SHP77 treated with DMSO at 0.1 percent for 48 hours (cell line): ENCODE measurements at places on chromosomes 3 and 15.

GRCh38 chr3:65531499-65531898, 507.2 kb downstream of the MAGI1 start:
- no peak for DNase-seq

- DNase-seq, result no peak
Measured at GRCh38 chr3:30733209-30733608, 126.8 kb downstream of the TGFBR2 start.

DNA sequence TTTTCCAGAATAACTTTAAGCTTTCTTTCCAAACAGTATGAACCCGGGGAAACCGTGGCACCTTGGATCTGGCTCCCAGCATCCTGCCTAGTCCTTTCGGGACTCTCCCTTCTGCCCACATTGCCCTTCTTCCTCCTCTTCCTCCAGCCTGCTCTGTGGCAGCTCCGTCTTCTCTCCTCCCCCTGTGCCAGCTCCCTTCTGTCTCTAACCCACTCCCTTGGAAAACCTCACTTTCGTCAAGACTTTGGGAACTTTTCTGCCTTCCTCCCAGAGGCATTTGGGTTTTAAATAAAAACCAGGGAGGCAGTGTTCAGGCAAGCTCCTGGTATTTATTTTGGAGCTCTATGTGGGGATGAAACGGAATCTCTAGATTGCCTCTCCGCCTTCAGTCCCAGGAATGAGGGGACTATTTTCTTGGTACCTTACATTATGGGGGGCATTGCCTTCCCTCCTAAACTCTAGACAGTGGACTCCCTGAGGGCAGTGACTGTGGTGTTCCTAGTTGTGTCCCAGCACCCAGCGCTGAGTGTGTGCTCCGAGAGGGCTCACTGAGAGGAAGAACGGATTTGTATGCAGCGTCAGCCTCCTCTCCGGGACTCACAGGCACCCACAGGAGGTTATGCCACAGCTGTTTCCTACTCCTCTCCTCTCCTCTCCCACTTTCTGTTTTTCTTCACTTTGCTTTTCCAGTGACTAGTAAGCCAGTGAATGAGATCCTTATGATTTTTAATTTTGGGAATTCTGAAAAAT, 105.4 kb upstream of the MRPS22 start:
- no peak for DNase-seq

- no peak for DNase-seq
Measured at GRCh38 chr3:112128843-112129727, 4.0 kb downstream of the GCSAM start.

DNA sequence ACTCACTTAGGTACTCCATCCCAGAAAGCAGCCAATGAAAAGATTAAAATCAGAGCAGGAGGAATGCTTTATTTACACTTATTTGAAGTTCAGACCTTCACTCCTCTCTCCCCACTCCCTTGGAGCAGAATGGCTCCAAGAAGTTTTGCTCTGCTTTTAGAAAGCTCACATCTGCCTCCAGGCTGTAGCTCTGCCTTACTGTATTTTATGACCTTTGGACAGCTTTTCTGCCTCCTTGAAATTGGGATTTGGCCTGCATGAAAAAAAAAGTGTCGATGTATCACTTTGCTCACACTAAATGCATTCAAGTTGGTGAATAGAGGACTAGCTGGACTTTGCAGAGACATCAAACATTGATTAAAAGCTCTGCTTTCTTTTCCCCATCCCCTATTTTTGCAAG, 95.3 kb downstream of the SLC9A9 start:
- no peak for DNase-seq

GRCh38 chr3:186955898-186956696, 25.8 kb downstream of the ST6GAL1 start:
- no peak for DNase-seq

GRCh38 chr3:172341482-172342059, 106.7 kb downstream of the GHSR start:
- DNase-seq, result peak; percentile 3

DNA sequence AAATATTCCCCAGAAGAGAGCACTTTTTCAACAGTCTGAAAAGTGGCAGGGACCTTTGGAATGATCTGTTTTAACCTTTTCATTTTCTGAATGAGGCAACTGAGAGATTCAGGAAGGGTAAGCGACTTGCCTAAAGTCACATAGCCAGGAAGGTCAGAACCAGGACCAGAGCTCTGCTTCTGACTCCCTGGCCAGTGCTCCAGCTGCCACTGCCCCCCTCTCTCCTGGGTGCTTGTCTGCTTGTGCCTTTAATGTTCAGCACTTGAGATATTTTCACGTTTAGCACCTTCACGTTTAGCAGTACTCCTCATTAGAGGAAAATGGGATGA, 68.3 kb downstream of the SMAD3 start:
- no peak for DNase-seq

- no peak for DNase-seq
Measured at GRCh38 chr3:8095724-8096123, 405.9 kb upstream of the LMCD1 start.

GRCh38 chr15:74726774-74727164, 1.4 kb upstream of the CYP1A1 start:
- DNase-seq, result no peak

DNA sequence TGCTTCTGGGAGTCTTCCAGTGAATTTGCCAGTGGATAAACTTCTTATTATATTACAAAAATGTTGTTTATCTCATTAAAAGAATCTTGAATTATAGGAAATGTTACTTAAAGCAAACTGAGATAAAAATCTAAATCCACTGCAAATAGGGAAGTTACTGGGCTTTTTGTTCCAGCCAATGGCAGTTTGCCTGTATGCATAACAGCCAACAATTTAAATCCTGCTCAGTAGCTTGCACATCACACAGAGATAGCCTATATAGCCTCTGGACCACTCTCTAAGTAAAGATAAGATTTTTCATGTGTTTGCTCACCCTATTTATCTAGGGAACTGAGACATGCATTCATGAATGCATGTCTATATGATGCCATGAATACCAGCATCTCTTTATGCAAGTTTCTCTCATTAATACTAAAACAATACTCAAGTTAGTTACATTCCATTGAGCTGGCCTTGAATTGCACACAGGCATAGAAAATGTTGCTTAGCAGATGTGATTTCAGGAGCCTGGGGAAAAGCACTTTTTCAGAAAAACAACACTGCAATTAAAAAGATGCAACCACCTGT, 92.1 kb upstream of the GPR149 start:
- DNase-seq, result no peak

- DNase-seq, result peak; percentile 1
Measured at GRCh38 chr3:10189557-10190354, 25.0 kb downstream of the IRAK2 start.

GRCh38 chr3:152355744-152356665, 87.3 kb downstream of the MBNL1 start:
- DNase-seq, result no peak

DNA sequence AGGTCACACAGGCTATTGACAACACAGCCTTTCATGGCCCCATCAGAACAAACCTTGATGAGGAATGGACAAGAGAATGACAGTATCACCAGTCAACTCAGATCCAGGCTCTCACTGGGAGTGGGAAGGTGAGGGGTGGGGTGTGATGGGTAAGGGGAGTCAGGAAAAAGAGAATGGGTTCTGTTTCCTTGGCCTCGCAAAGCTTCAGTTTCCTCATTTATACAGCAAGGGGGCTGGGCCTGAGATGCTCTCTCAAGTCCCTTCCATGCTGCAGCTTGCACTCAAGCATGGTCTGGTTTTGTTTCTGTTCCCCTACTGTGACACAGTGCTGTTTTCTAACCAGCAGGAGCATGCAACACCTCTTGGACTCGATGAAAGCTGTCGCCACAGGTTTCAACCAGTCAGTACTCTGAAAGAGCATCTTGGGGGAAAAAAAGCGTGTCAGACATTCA, 65.7 kb upstream of the IL12A start:
- no peak for DNase-seq

- no peak for DNase-seq
Measured at GRCh38 chr3:74763830-74764229, 149.4 kb upstream of the CNTN3 start.

DNA sequence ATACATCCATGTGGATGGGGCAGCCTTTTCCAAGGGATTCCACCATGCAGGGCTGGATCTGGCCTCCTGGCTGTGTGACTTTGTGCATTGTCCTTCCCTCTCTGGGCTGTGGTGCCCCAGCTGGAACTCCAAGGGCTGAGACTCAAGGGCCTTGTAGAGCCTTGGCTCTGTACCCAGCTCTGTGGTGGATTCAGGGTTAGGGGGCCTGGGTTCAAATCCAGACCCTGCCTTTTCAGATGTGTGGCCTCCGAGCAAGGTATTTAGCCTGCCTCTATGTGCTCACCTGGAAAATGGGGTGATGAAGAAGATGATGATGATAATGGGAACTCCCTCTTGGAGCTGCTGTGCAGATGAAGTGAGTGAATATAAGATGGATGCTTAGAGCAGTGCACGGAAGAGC, 161.9 kb downstream of the WNT7A start:
- DNase-seq, result no peak

- no peak for DNase-seq
Measured at GRCh38 chr3:53845881-53846133, 412 bp downstream of the CHDH start.

DNA sequence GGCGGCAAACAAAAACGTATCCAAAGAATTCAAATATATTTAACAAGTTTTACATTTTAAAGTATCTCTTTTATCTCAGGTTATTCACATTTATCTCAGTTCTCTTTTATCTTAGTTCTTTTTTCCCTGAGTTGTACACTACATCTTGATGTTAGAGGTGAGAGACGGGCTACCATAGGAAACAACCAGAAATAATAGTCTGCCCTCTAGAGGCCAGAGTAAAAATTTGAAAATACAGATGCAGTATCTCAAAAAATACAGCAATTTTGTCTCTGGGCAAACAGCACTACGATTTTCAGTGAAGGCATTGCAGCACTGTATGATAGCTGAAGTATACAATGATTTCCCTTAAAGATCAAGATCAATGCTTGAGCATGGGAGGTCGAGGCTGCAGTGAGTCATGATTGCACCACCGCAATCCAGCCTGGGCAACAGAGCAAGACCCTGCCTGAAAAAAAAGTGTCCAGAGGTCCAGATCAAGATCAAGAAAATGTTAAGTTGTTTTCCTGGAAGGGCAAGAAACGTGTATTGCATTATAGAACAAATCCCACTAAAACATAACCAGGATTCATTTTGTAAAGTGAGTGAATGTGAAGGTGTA, 82.6 kb upstream of the ATP11B start:
- DNase-seq, result peak; percentile 18

- no peak for DNase-seq
Measured at GRCh38 chr3:156847752-156848448, 21.7 kb downstream of the LEKR1 start.

DNA sequence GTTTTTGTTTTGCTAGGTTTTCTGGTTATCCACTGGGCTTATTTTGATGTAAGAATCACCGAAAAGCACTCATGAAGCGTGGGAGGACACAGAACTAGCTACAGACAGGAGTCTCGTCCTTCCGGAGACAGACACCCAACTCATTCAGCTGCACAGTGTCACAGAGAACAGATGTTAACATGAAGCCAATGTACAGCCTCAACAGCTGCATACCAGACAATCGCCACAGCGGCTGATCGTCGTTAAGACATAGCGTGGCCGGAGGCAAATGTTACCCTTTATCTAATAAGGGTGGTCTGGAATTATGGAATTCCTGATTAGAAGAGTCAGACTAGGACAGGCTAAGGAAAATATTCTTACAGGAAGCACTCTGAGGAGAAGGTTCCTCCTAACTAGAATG, 1.1 kb upstream of the PYGO1 start:
- no peak for DNase-seq

GRCh38 chr15:72770673-72771328, 12.8 kb downstream of the ADPGK start:
- no peak for DNase-seq

GRCh38 chr3:196288141-196288460, 575 bp upstream of the PCYT1A start:
- DNase-seq, result no peak

- DNase-seq, result no peak
Measured at GRCh38 chr15:88031461-88031860, 225.1 kb downstream of the NTRK3 start.

- DNase-seq, result no peak
Measured at GRCh38 chr3:5276934-5277333, 89.4 kb downstream of the EDEM1 start.

GRCh38 chr15:81740416-81740815, 305.4 kb downstream of the MEX3B start:
- DNase-seq, result no peak

DNA sequence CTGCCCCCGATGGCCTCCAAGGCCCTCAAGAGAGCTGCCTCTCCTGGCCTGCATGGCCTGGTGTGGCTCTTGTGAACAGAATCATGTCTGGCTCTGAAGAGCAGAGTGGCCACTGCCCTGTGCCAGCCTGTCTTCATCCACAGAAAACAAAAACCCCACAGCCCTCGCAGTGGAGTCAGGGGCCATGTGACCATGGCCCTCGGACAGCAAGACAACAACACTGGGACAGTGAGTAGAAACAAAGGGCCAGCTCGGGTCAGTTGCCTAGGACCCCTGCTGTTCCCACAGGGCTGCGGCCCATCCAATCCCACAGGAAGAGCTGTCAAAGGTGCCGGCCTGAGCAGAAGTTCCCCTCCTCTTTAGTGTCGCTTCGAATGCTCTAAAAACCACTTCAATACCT, 72.5 kb downstream of the UMPS start:
- no peak for DNase-seq

DNA sequence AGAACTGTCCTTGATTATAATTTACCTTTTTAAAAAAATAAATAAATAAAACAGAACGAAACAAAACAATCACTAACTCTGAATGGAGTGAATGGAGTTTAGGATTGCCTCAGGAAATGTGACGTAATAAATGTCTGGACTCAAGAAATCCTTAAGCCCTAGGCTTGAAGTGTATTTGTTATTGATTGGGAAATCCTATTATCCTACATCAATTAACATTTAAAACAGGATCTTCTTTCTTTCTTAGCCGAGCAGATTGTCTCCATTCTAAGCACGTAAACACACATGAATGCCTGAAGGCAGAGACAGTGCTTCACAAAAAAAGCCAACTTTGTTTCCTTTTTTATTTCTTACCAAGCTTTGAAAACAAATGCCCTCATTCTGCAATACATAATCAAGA, 33.4 kb downstream of the KAT2B start:
- no peak for DNase-seq

DNA sequence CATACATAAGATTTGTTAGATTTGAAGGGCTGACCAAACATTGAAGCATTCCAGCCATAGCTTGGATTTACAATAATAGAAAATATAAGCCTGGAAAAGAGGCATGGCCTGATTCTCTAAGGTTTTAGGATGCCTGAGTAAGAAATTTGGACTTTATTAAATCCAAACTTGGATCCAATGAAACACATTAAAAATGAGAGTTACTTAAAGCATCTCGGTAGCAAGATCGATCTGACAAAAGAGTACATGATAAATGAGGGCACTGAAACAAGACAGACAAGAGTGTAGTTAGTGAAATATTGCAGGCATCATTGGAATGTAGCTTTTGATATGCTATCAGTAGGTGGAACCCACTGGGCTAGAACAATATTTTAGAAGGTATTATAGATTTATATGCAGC, 855.7 kb upstream of the DPPA4 start:
- no peak for DNase-seq

GRCh38 chr3:29577250-29577649, 296.4 kb downstream of the RBMS3 start:
- DNase-seq, result no peak
